ENCODE measurements at places on chromosomes 3 and 15.

- DNase-seq, result no peak
Measured at GRCh38 chr3:23664459-23664858, 141.3 kb upstream of the UBE2E1 start.

DNA sequence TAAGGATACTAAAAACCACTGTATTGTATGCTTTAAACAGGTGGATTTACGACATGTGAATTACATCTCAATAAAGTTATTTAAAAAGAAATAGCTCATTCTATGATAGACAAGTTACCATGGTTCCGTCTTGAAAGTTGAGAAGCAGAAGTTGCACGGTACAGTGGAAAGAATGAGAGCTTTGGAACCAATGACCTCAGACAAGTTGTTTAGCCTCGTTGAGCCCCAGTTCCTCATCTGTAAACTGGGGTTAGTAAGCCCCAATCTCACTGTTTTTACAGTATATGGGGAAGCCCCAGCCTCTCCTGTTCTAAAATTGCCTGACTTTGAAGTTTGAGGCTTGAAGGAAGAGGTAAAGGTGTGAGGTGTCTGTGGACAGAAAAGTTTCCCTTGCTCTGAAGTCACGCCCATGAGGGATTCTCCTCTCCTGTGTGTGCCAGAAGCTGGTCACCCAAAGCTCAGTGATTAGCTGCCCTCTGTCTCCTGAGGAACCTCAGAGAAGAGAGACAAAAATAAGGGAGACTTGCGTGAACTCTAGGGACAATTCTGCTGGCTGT, 10.0 kb downstream of the CRYGS start:
- DNase-seq, result peak; percentile 36

GRCh38 chr15:35932531-35932930, 386.6 kb upstream of the DPH6 start:
- DNase-seq, result peak; percentile 11

GRCh38 chr15:47822048-47822447, 104.7 kb downstream of the SEMA6D start:
- DNase-seq, result peak; percentile 33

DNA sequence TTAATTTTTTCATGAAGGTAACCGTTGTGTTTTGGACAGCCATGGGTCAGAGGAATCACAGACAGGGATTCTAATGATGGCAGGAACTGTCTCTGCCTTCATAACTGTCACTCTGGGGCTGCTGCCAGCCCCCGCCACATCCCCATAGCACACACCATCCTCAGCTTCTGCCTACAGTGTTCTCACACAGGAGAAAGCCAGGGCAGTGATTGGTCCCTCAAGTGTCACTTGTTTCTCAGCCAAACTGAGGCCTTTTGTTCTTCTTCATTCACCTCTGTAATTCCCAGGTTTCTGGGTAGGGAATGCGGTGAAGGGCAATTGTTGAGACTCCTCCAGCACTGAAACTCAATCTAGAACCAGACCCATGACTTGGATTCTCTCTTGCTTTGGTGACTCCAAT, 65.4 kb upstream of the C3orf80 start:
- no peak for DNase-seq

Data from Ammon's horn (tissue), 1 donor.